A549 treated with Mapracorat at 1 μM for 4 hours (cell line): ENCODE measurements at places on chromosomes 1 and 21. TPM values are rescaled to one million over a fixed set of nuclear protein-coding genes. Genes with fewer than 3 reads are reported as not detected.

The PLA2G2C gene
- total RNA-seq: not detected in 5 replicates

The MPC2 gene
- 52.4 to 82.2 TPM (median 74.5 TPM) in 5 replicates for total RNA-seq

The LZIC gene
- total RNA-seq: 17.7 to 23.9 TPM (median 20.1 TPM) in 5 replicates

The KANK4 gene
- 0.26 to 0.58 TPM (median 0.52 TPM) in 5 replicates for total RNA-seq

The FLG gene
- 0.01 TPM in 1 of 5 replicates, not detected in the others for total RNA-seq

The KRTAP20-4 gene
- total RNA-seq: not detected in 5 replicates

The MYOG gene
- total RNA-seq: not detected in 5 replicates

The TMEM82 gene
- total RNA-seq: not detected in 5 replicates

The PRAMEF5 gene
- not detected in 5 replicates for total RNA-seq

The CYP4X1 gene
- total RNA-seq: 0.07 TPM in 1 of 5 replicates, not detected in the others

The INAVA gene
- total RNA-seq: 36.4 to 50.4 TPM (median 46.3 TPM) in 5 replicates

The MYBPH gene
- 0.09 TPM in 1 of 5 replicates, not detected in the others for total RNA-seq

The FAM163A gene
- 0.04 TPM in 1 of 5 replicates, not detected in the others for total RNA-seq

The STRIP1 gene
- total RNA-seq: 10.1 to 12.8 TPM (median 12.7 TPM) in 5 replicates

The MAP3K21 gene
- total RNA-seq: 7.4 to 9.8 TPM (median 8.9 TPM) in 5 replicates

The NTRK1 gene
- 0.08 to 0.18 TPM (median 0.13 TPM) in 3 of 5 replicates, not detected in the others for total RNA-seq

The PLEKHN1 gene
- total RNA-seq: 3.6 to 6.3 TPM (median 5.7 TPM) in 5 replicates
